NCI-H1105 (cell line): ENCODE measurements at places on chromosomes 11 and 22.

GRCh38 chr11:133955081-133955891, 1.5 kb downstream of the IGSF9B start:
- DNase-seq, result peak; percentile 73

- no peak for DNase-seq
These were observed 9.7 kb upstream of the RNF141 start for GRCh38 chr11:10550503-10551289.

- no peak for DNase-seq
These were observed 92.7 kb downstream of the SGSM3 start for GRCh38 chr22:40463017-40463631.

DNA sequence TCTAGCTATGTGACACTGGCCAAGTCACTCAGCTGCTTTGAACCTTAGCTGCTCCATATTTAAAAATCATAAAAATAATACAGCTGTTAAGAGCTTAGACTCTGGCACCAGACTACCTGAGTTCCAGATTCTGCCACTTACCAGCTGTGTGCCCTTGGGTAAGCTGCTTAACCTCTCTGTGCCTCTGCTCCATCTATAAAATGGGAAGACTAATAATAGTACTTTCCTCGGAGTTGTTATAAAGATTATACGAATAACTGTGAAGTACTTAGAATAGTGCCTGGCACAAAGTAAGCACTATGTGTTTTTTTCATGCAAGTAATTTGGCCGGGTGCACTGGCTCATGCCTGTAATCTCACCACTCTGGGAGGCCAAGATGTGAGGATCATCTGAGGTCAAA, 1.4 kb downstream of the HDHD5 start:
- DNase-seq, result no peak

GRCh38 chr22:16915701-16916100, 90.5 kb upstream of the XKR3 start:
- no peak for DNase-seq

DNA sequence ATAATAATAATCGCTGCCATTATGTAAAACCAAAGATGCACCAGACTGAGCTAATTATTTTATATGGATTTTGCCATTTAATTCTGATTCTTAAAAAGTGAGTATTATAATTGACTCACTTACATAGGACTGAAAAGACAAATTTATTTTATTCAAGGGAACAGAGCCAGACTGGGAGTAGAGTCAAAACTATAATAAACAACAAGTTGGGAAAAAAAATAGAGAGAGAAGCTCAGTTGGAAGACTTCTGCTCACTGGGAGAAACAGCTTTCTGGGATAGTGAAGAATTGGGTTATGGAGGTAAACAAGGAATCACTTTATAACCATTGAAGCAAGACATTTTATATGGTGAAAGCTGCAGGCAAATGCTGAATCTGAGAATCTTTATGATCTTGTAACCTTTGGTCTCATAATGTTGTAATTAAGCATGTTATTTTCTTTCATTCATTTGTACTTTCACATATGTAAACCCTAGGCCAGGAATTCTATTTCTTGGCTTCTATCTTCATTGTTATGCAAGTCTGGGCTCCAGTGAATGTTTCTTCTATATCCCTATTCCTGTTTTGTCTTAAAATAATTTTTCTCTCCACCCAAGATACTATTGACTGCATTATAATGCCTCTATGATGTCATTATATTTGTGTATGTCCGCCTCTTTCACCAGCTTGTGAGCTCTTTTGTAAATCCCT, 725.3 kb upstream of the CCDC179 start:
- no peak for DNase-seq

DNA sequence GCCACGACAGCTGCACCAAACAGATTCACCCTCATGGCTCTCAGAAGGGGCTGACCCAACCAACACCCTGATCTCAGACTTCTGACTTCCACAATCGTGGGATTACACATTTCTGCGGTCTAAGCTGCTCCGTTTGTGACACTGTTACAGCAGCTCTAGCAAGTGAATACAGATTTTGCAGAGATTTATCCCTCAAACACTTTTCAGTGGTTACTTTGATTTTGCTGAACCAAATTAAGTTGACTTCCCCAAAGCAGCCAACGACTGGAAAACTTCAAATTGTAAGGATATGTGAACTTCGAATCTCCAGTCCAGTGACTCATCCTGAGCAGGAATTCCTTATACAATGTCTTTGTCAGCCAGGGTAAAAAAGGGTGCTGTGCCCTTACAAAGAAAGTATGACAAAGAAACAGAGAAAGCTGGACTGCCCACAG, 14.8 kb upstream of the INCENP start:
- no peak for DNase-seq

DNA sequence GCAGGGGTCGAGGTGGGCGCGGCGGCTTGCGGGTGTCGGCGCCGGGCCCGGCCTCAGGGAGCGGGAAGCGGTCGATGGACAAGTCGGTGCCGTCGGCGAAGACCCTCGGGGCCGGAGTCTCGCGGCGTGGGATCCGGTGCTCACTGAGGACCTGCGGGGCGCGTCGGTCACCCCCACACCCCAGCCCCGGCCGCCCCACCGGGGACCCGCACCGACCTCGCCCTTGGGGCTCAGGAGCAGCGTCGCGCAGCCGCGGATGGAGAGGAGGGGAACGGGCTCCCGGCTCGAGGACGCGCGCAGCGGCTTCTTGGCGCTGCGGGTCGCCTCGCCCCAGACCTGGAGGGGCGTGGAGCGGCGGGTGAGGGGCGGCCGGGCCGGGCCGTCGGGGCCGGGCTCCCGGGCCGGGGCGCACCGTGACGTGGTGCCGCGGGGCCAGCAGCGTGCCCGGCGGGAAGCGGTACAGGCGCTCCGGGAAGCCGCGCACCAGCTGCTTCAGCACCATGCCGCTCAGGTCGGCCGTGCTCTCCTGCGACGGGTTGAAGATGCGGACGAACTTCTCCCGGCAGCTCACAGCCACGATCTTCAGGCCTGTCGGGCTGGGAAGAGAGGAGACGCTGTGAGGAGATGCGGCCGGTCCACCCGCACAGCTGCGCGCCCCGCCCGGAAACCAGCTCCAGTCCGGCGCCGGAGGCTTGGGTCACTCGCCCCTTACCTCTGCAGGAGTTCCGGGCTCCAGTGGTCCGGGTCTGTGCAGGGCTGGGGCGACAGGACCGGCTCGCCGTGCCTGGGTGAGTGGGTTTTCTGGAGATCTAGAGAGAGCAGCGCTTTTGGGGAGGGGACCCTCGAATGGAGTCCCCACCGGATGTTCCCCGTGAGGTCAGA, 4.5 kb downstream of the LMNTD2 start:
- no peak for DNase-seq

GRCh38 chr11:868394-868793, 25.7 kb downstream of the TSPAN4 start:
- DNase-seq, result no peak

- DNase-seq, result no peak
These were observed 48.9 kb downstream of the ARHGEF12 start for GRCh38 chr11:120385110-120385509.

DNA sequence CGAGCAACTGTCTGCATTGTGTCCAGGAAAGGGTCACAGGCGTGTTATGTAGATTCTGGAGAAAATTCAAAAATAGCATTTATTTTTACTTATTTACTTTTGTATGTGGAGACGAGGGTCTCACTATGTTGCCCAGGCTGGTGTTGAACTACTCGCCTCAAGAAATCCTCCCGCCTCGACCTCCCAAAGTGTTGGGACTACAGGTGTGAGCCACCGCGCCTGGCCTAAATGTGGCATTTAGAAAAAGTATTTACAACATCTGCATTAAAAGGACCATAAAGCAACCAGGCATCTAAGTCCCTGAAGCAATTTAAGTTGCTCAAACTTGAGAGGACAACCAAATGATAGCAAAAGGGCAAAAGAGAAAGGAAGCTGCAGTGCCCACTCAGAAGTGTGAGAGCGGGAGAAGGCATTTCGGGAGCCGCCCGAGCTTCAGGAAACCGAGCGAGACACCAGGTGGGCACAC, 595 bp downstream of the TRIM66 start:
- no peak for DNase-seq

DNA sequence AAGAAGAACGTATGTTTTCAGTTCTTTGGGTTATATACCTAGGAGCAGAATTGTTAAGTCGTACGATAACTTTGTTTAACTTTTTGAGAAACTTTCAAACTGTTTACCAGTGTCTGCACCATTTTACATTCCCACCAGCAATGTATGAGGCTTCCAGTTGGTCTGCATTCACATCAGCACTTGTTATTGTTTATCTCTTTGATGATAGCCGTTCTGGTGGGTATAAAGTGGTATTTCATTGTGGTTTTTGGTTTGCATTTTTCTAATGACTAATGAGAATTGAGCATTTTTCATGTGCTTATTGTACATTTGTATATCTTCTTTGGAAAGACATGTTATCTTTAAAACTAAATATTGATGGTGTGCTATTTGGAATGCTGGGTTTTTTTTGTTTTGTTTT, 59.8 kb downstream of the KDM2A start:
- no peak for DNase-seq

GRCh38 chr11:124646148-124646547, 23.5 kb downstream of the TBRG1 start:
- no peak for DNase-seq

- DNase-seq, result no peak
These were observed 15.5 kb upstream of the TSPAN18 start for GRCh38 chr11:44711113-44711786.

DNA sequence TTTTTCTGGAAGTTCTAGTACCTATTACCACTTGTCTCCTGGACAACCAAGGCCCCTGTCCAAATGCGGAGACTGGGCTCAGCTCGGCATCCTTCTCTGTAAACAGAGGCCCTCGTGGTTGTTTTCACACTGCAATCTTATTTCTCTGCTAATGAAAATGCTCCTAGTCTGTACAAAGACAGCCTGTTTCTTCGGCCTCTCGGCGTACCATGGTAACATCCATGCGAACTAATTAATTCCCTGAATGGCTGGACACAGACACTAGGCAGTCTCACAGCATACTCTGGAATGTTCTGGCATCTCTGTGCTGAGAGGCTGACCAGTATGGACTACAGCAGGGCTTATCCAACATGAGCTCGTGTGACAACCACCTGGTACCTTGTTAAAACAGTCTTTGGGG, 5.7 kb downstream of the POLR3H start:
- DNase-seq, result no peak

- no peak for DNase-seq
These were observed 8.0 kb downstream of the TUBGCP6 start for GRCh38 chr22:50236731-50237409.

DNA sequence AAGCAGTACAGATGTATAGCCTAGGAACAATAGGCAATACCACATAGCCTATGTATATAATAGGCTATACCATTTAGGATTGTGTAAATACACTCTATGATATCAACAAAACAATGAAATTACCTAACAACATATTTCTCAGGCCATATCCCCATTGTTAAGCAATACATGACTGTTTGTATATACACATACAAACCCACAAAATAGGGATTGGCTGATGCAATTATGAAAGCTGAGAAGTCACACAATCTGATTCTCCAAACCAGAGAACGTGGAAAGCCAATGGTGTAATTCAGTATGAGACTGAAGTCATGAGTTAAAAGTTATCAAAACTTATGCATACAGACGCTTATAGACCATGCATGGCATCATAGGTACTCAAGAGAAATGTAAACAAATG, 700.1 kb upstream of the RAG2 start:
- no peak for DNase-seq

DNA sequence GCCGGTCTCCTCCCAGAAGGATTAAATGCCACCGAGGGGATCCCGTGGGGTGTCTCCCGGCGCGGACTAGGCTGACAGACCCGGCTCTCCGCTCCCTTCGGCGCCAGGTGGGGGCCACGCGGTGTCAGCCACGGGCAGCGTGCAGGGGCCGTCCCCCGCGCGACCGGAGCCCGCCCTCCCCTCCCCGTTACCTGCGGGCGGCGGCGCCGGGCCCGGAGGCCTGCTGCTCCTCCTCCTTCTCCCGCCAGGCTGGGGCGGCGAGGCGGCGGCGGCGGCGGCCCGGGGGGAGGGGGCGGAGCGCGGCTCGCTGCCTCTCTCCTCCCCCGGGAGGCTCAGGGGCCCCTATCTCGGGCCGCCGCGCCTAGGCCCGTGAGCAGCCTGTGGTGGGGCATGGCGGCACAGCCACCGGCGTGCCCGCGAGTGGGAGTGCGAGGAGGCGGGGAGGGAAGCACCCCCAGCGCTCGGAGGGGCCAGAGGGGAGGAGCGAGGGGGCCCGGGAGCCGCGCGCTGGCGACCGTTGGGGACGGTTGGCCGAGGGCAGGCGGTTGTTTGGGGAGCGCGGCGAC, 450 bp downstream of the ZBTB44 start:
- DNase-seq, result peak; percentile 72

GRCh38 chr11:24233041-24233440, 263.8 kb upstream of the LUZP2 start:
- DNase-seq, result no peak

DNA sequence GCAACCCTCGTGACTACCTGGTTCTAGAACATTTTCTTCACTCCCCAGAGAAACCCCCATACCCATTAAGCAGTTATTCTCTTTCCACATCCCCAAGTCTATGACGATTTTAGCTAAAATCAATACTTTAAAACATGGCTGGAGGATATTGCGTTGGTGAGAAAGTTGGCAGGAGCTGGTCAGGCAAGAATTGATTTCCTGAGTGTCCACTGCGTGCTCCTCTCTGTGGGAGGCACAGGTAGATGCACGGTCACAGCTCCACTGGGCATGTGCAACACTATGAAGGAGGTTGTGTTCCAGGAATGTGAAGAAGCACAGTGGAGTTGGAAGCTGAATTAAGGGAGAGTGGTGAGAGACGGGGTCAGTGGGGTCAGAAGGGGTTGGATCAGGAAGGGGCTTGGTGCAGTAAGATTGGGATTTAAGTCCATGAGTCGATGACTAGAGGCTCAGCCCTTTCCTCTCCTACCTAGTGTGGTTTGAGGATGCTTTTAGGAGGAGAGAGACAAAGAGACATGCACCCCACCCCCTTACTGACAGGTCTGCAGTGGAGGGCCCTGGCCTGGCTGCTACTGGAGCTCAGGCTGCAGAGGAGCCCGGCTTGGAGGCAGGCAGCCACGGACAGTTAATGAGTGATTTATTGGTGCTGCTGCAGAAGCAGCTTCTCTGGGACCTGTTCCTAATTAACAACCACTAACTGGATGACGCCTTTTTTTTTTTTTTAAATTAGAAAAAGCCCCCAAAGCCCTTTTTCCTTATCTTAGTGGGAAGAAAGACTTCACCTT, 395.6 kb downstream of the TENM4 start:
- no peak for DNase-seq

GRCh38 chr22:39946503-39947219, 13.5 kb upstream of the TMA7B start:
- DNase-seq, result no peak

- peak; percentile 32 for DNase-seq
These were observed 14.0 kb downstream of the KIAA0930 start for GRCh38 chr22:45226503-45227186.
